ENCODE measurements at places on chromosomes 7 and 10.

DNA sequence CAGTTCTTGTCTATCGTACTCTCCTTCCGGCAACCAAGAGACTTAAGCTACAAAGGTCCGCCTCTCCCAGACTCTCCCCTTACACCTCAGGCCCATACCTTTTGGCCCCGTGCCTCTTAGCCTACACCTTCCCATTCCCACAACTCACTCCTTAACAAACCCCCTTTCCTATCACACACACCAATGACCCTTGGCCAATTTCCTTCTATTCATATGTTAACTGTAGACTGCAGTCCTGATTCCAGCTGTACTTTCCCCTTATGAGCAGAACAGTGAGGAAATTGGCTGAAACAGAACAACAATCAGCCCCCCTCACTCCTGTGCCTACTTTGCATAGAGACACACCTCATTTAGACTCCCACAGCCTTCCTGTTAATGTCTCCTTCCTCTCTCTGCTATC is 1.4 kb upstream of the TMEM139 start:
- no peak for DNase-seq

GRCh38 chr7:22640269-22640668 is 86.7 kb upstream of the IL6 start:
- no peak for DNase-seq

- no peak for DNase-seq
Measured at GRCh38 chr7:147096629-147097028, 980.0 kb downstream of the CNTNAP2 start.

GRCh38 chr10:100977436-100977835 is 8.1 kb downstream of the SEMA4G start:
- DNase-seq: no peak

DNA sequence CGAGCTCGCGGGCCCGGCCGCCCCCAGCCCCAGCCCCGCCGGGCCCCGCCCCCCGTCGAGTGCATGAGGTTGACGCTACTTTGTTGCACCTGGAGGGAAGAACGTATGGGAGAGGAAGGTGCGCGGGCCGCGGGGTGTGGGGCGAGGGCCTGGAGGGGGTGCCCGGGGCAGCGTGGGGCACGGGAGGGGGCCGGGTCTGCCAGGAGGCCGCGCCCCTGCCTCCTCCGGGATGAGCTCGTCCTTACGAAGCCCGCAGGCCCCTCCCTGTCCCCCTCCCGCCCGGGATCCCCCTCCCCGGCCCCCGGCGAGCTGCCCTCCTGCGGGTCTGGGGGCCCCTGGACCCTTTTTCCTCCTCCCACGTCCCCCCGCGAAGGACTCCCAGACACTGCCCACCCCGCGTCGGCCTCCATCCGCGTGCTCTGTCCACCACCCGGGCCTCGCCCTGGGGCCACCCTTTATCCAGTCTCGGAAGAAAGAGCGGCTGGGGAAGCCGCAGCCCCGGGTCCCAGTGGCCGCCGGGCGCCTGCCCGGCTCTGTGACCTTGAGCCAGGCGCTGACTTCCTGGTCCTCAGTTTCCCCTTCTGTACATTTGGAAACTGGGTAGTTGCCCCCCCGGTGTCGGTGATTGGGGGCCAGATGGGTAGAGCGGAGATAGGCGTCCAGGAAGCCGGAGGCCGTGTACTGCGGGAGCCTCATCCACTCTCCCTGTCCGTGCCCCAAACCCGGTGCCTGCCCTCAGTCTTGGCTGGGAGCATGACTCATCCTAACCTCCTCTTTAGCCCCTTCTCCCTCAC is 521 bp downstream of the LIMK1 start:
- DNase-seq: peak; percentile 67

DNA sequence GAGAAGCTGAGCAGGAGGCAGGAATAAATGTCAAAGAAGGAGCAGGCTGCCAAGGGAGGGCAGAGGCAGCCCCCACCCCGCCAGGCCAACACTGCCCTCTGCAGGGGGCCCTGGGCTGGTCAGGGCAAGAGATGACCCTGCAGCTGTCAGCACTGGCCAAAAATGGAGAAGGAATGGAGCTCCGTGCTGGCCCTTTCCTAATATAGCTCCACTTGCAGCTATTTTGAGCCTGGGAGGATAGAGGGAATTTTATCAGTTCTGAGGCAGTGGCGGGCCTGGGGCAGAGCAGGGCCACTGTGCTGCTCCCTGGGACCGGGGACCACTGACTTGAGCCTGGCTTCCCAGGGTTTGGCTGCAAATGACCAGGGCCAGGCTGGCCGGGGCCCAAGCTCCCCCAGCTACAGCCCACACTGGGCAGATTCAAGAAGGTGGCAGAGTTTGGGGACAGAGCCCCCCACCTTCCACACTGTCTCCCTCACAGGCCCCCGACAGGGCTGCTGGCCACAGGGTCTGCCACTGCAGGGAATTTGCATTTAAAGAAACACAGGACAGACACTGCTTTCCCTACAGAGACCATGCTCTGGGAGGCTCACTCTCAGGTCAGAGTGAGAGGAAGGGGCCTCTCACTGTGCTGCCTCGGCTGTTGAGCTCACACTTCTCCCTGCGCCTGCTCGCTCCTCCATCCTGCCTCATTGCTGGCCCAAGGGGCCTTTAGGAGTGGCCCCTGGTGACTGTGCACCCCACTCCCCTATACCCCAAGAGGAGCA is 16.2 kb downstream of the LDB3 start:
- DNase-seq: peak; percentile 67

GRCh38 chr7:36092221-36092771 is 60.8 kb upstream of the EEPD1 start:
- no peak for DNase-seq

GRCh38 chr10:98921316-98921715 is 314.3 kb downstream of the HPSE2 start:
- DNase-seq: no peak

- DNase-seq: no peak
Measured at GRCh38 chr7:36851382-36851781, 127.1 kb upstream of the AOAH start.

GRCh38 chr7:148702876-148703670 is 4.4 kb downstream of the CUL1 start:
- no peak for DNase-seq

DNA sequence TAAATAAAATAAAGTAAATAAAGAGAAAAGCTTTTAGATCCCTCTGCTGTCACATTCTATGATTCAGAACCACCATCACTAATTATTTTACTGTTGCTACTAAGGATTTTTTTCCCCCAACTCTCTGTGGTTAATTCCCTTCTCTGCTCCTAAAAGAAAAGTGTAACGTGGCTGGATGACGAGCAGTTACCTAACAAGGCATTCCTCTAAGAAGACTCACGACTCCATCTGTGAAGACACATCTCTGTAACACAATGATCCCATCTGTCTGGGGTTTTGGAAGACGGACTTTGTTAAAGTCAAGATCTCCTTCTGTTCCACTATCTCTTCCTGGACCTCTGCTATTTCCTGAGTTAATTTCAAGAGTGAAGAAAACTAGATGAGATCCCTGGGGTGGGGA is 179.9 kb downstream of the SFMBT2 start:
- no peak for DNase-seq

- no peak for DNase-seq
Measured at GRCh38 chr10:99843310-99843709, 60.9 kb downstream of the ABCC2 start.

DNA sequence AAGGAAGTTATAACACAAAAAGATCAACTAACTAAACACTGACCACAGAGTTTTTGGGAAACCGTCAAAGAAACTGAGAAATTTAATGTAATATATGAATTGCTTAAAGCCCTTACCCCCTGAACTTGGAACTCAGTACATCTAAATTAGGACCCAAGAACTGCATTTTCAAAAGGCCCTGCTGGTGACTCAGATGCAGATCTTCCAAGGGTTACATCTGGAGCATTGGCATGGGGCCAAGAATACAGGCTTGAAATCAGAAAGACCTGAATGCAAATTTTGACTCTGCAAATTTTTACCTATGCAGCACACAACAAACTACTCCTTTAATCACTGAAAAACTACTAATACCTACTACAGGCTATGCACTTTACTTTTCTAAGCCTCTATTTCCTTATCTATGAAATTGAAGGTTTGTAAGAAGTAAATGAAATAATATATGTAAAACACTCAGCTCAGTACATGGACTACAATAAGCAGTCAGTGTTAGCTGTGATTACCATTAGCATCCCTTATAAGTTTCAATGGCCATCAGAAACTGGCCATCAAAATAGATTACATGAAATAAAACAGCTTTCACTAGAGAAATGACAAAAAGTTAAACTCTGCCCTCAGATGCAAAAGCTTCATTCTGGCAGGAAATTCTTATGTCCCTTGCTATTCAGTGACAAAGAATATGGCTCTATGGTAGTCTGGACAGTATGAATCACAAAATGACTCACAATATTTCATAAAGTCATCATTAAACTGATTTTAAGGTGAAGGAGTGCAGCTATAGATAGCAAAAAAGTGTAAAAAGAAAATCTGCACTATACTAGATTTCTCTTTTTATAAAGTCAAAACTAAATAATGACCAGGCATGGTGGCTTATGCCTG is 43.6 kb downstream of the NSUN6 start:
- no peak for DNase-seq

GRCh38 chr10:103691723-103692435 is 163.5 kb downstream of the SH3PXD2A start:
- no peak for DNase-seq

DNA sequence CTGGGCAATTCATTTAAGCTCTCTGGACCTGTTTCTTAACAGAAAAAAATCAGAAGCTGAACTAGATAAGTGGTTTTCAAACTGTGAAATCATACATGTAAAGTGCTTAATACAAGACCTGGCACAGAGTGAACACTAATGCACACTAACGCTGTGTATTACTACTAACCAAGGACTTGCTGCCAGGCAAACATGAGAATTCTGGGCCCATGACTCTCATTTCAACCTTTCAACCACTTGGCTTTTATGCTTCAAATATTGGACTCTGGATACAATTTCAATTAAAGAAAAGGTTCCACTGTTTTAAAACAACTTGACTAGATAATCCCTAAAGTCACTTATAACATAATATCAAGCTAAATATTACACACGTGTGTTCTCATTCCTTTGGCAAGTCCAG is 73.4 kb downstream of the SRPK2 start:
- DNase-seq: no peak

- peak; percentile 48 for DNase-seq
Measured at GRCh38 chr10:86644152-86644793, 10.1 kb upstream of the OPN4 start.

DNA sequence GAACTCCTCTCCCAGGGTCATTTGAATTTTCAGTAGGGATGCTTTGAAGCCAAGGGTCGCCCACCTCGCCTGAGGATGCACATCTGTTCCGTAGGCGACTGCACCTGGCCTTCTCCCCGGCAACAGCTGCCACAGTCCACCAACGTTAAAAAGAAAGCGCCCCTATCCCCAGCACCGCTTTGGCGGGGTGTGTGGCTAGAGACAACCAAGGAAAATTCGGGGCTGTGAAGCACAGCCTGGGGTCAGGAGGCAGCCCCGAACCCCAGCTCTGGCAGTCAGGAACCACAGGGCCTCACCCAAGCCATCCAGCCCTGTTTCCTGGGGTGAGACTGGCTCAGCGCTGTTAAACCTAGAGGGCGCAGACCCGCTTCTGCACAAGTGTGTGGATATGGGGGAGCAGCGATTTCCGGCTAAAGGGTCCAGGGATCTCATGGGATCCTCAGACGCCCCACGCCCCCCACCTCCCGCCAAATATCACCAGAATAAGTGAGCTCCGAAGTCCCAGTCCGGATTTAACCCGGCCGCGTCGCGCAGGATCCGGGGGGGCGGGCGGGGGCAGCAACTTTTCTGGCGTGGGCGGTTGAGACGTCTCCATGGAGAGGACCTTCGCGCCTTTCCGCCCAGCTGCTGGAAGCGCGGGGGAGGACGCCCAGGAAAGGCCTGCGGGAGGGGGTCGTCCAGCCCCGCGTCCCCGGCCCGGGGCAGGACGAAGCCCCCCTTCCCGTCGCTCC is 822 bp downstream of the ZC3HAV1L start:
- no peak for DNase-seq

- DNase-seq: no peak
Measured at GRCh38 chr7:134554417-134554966, 5.6 kb downstream of the AKR1B15 start.

GRCh38 chr10:50033481-50033880 is 34.3 kb upstream of the WASHC2A start:
- DNase-seq: no peak

DNA sequence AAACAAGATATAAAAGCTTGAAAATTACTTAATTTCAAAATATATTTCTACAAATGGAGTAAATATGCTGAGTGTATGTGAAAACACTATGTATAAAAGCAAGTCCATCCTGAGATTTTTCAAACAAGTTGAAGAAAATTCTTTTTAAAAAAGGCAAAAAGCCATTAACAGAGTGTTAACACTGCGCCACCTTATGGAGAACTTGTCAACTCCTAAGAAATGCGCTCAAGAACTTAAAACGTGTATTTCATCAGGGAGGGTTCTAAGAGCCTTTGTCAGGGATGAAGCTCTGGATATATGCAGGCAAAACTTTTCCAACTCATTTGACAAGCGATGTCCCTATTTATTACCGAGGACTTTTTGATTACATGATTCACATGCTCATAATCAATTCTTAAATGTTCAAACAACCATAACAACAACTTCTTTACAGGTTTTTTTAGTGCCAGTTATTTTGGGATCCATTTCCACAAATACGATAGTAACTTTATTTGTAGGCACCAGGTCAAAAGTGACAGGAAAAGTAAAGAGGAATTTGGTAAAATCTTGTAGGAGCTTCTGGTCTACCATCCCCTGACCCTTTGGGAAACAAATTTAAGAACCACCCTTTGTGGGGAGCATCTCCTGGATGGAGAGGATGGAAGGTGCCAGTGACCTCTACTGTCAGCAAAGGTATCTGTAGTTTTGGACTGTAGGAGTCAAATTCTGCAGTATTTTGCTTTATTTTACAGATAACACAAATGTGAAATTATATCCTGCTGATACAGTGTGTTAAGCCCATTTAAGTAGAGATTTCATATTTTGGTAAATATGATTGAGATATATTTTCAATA is 23.2 kb downstream of the CALCR start:
- no peak for DNase-seq

All from ecto neural progenitor cell (in vitro differentiated cells).